ENCODE measurements at places on chromosomes 5 and 9. TPM values are rescaled to one million over a fixed set of nuclear protein-coding genes. Genes with fewer than 3 reads are reported as not detected.

Gene STPG3
- total RNA-seq = not detected

Gene SLC4A9
- not detected for total RNA-seq

- DNase-seq = no peak
Measured at GRCh38 chr5:9058161-9058560, 487.7 kb downstream of the SEMA5A start.

DNA sequence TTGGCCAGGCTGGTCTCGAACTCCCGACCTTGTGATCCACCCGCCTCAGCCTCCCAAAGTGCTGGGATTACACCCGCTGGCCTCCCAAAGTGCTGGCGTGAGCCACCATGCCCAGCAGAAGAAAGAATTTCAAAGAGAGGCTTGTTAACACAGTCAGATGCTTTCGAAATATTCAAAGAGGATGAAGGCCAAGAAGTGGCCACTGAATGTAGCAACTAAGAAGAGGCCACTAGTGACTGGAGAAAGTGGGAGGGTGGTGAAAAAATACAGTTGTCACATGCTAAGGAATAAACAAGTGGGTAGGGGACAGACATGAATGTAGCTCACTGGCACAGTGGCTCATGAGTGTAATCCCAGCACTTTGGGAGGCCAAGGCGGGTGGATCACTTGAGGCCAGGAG is 13.0 kb upstream of the TPM2 start:
- no peak for DNase-seq

GRCh38 chr9:133167769-133168168 is 4.1 kb upstream of the GBGT1 start:
- no peak for DNase-seq

- DNase-seq = no peak
Measured at GRCh38 chr5:157456301-157456700, 3.7 kb upstream of the NIPAL4 start.

- DNase-seq = no peak
Measured at GRCh38 chr9:87216036-87216435, 268.7 kb upstream of the GAS1 start.

DNA sequence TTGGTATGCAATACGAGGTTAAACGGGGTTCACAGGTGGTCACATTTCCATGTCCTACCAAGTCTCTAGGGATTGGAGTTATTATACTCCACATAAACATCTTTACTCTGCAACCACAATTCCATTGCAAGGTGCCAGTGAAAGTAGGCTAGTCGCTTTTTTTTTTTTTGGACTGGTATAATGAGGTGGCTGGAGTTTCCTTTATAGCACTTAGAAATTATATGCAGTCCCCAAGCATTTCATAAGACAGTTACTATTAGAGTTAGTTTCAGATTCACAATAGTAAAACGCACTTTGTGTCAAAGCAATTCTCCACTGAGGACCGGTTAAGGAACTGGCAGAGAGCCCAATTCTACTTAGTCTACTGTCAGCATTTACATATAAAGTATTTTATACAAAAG is 1.4 kb downstream of the MEF2C start:
- DNase-seq = peak; percentile 24

DNA sequence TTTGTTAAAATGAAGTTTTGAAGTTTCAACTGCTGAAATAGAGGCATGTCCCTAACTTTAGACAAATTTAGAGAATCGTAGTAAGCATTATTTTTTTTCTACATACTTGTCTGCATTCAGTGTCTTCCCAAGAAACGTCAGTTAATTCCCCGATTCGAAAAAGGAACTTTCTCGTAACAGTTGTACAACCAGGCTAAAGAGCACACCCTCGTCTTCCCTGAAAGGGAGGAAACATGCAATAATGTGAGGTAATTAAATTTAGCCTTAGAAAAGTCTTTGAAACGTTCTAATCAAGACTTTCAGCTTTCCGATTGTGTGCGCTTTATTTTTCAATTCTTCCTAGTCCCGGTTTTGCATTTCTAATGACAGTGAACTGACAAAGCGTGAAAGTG is 374 bp upstream of the SLC1A3 start:
- DNase-seq = no peak

DNA sequence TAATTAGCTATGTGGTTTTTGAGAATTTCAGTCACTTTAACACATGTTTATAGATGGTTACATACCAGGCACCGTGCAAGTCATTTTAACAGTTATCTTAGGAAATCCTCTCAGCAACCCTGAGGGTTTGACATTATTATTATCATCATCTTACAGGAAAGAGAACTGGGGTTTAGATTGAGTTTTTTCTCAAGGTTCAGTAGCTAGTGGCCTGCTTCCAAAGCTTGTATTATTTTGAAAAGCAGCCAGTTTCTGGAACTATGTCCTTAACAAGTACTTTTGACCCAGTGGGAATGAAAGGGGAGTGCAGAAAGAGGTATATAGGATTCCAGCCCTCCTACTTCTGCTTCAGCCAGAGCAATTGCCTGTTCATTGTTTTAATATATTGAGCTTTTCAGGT is 157.5 kb downstream of the COMMD10 start:
- peak; percentile 62 for DNase-seq

DNA sequence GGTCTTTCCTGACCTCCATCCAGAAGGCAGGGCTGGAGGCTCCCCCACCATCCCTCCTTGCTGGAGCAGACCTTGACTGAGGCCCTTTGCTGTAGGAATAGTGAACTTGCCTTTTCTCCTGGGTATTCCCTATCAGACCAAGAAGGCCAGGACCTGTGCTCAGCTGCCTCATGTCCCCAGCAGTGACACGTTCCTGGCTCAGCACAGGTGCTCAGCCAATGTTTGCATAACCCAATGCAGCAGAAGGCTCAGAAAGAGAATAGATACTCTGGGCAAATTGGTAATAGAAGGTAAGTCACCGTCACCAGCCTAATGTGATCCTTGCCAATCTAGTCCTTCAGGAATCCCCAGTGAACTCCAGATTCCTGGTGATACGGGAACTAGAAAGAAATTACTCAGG is 96.4 kb downstream of the ACTL7B start:
- no peak for DNase-seq

GRCh38 chr9:7944572-7944971 is 145.0 kb upstream of the DMAC1 start:
- no peak for DNase-seq

DNA sequence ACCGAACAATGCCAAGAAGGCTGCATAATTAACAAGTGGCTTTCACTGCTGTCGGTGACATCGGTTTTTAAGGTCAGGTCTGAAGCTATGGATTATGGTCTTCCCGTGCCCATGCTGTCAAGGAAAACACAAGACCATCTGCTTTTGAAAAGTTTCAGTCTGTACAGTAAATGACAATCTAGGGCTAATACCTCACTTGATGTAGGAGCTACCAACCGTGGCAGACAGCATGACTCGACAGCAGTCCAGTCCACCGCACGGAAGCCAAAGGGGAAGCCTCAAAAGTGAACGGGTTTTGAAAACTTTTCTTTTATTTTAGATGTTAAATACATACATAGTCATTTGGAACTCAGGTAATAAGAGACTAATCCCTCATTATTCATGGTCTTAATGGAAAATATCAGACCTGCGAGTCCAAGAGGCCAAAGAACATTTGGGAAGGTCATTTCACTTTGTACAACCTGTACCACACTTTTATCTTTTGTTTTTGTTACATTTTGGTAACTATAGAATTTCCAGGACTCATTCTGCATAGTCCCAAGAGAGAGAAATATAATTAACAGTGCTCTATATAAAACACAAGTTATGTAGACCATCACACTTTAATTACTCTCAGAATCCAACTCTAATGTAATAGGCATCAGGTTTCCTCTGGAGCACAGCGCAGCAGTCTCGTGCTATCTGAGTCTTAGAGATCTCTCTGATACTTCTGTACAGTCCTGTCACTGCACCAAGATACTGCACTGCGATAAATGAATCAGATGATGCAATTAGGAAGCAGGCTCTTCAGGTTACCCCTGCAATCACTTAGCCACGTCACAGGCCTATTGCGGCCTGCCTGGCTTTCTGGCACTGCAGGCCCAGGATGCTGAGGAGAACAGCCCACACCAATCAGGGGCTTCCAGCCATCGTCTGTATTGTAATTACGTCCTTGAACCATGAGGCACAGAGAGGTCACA is 184.9 kb downstream of the FANCC start:
- peak; percentile 68 for DNase-seq

DNA sequence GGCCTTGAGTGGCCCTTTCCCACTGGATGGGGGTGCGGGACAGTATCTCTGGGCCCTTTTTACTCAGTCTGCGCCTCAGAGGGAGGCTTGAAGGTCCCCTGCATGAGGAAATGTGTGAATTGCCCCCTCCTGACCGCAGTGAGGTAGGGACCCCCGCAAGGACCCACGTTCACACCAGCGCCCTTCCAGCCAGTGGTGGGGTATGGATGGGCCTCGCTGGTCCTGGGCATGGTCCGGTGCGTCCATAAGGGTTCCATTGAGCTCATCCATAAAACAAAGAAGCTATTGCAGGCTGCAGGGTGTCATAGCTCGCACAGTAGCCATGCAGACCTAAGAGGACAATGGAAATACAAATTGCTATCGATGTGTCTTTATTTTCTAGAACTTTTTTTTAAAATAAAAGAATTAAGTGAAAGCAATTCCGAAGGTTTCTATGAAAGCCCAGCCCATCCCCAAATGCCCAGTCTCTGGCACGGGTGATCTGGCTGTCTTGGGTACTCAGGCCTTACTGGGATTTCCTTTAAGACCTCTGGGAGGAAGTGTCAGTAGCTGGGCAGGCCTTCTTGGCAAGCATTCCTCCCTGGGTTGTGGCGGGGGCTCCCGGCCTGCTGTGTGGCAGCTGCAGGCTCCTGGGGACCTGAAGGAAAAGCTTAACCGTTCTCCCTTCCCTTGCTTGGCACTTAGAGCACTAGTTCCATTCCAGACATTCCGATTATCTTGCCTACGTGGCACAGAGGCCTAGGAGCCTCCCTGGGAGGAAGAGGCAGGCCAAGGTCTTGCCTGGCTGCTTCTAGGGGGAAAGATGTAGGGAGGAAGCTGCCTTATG is 1.5 kb upstream of the SEMA5A start:
- peak; percentile 83 for DNase-seq

DNA sequence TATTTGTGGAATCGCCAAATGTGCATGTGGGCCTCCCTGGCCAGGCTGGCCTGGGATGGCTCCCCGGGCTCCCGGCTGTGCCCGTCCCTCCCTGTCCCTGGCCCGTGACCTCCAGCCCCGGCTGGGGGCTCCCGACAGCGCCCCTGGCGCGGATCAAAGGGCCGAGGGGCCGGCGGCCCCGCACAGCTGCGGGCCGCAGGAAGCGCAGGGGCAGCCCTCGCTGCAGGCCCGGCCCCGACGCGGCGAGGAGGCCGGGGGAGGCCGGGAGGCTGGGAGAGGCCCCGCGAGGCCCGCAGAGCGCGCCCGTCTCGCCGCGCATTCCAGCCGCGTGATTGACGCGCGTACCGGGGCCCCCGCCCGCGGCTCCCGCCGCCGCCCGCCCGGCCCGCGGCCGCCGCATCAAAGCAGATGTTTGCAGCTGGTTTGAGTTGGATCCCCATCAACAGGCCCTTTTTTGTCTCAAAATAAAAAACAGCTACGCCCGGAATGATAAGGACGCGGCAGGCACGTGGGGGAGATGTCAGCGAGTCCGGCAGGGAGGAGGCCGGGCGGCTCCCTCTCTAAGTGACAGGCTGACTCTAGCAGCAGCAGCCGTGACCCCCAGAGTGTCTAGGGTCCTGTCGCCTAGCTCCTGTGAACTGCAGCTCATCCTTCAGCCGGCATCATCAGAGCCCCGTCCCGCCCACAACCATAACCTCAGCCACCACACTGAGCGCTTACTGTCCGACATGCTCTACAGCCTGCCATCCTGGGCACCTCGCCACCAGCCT is 69.4 kb downstream of the LMX1B start:
- no peak for DNase-seq
